ENCODE measurements at places on chromosomes 2 and 18. TPM values are rescaled to one million over a fixed set of nuclear protein-coding genes. Genes with fewer than 3 reads are reported as not detected.

TUBB8B gene
- polyA plus RNA-seq = not detected

REEP1 gene
- polyA plus RNA-seq = 206 TPM

PDCD1 gene
- polyA plus RNA-seq = not detected

OTOF gene
- not detected for polyA plus RNA-seq

All from Purkinje cell (primary cell).